ENCODE measurements at places on chromosomes 5 and 9.

DNA sequence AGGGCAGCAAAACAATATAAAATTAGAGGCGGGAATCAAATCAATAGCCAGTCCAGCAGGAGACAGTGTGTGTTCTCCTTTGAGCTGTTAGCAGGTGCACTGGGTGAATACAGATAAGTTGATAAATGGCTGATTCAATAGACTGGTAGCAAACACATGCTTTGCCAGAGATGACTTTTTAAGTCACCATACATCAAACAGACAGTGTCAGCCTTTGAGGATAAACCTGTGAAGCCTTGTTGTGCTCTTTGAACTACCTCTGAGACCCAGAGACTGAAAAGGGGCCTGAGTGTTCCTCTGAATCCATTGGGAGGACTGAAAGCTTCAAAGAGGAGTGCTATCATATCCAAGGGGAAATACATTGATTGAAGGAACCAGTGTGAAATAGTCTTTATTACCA, 301.9 kb downstream of the RASEF start:
- DNase-seq: peak; percentile 20

GRCh38 chr5:135565266-135565665, 13.5 kb downstream of the CXCL14 start:
- DNase-seq: no peak

DNA sequence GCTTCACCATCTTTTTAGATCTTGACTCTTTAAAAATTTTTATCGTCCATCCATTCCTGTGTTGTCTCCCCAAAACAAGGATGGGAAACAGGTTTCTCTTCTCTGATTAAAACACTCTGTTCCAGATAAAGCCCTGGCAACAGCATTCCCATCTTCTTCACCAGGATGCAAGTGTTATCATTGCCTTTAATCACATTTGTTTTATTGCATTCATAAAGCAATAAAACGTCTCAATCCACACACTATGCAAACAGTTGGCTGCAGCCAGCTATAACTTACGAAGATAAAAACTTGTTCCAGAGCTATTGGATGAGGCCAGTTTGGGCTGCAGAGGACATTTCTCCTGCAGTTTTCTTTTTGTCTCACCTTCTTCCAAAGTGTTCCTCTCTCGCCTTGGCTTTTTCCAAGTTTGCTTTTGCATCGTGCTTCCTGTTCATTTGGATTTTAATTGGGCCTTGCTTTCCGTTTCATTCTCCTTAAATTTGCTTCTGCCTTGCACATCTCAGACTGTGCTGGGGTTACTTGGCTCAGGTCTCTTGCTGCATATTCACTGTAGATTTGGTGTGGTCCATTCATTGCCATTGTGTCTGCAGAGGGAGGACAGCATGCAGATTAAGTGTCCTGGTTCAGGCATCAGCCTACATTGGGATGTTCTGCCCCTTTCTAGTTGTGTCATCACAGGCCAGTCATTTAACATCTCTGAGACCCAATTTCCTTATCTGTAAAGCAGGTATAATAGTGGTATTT, 136.5 kb upstream of the LIFR start:
- DNase-seq: no peak

GRCh38 chr9:75960551-75960950, 70.1 kb downstream of the PCSK5 start:
- DNase-seq: no peak

DNA sequence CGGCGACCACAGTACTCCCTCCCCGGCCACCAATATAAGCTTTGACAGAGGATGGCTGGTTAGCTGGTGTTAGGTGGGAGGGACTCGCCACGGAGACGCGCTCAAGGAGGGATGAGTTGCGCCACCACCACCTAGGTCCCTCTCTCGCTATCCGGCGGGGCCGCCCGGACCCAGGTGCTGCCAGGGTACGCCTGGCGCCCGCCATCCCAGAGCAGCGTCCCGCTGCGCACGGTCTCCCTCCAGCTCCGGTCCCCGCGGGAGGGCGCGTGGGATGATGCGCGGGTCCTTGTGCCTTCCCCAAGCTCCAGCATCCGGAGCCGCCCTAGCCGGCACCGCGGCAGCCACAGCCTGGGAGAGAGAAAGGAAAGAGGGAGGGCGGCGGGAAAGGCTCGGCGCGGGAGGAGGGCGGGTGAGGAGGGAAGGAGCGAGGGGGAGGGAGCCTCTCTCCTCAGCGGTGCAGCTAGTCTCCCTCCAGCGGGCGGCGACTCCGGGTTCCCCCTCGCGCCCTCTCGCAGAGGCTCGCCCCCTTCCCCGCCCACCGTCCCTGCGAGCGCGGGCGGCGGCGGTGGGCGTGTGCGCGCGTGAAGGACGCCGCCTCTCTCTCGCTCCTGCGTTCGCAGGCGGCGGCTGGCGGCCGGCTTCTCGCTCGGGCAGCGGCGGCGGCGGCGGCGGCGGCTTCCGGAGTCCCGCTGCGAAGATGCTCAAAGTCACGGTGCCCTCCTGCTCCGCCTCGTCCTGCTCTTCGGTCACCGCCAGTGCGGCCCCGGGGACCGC, at the start of gene CAMK4:
TSS of gene CAMK4 (plus strand) at position 598 of the 774 bp plus-strand sequence. CDS start at position 698, 100 bp downstream.
- DNase-seq: peak; percentile 83

DNA sequence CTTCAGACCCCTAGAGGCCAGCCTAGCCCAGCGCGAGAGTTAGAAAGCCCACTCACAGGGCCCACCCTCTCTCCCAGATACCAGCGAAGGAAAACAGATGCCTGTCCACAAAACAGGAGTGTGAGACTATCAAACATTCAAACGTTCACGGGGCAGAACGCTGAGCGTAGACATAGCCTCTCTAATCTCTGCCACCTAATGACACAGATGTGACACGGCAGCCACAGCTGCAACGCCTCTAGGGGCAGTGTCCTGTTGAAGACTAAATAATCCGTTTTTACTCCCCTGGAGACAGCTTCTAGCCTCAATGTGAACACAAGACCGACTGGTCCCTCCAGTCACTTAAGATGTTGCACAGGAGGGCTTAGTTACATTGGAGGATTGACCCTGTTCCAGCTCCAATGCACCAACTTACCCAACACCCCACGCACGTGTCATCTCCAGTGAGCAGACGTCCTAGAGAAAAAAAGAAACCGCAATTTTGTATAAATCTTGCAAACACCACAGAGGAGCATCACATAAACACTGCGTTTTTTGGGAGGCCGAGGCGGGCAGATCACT, 14.3 kb downstream of the DIPK1B start:
- DNase-seq: peak; percentile 16

DNA sequence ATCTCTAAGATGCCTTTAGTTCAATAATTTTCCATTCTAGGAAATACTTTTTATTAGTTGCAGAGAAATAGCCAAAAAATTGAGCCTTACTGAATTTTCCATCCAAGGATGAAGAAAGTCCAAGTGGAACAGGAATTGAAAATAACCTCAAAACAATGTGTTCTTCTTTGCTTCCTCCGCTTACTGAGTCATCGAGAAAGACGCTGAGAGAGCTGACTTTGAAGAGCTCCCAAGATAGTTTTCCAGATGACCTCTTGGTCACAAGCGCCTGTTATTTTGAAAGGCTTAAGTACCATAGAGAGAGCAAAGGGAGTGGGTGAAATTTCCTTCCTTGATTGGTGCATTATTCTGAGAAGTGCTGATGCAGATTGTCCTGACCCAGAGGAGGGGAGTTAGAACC, 253.5 kb upstream of the ATP10B start:
- no peak for DNase-seq

GRCh38 chr5:116785106-116785505, 210.5 kb upstream of the SEMA6A start:
- DNase-seq: no peak

- DNase-seq: no peak
These were observed 7.0 kb upstream of the SLC9A3 start for GRCh38 chr5:531101-531748.

GRCh38 chr5:157611571-157612476, 36.2 kb upstream of the ADAM19 start:
- DNase-seq: no peak

DNA sequence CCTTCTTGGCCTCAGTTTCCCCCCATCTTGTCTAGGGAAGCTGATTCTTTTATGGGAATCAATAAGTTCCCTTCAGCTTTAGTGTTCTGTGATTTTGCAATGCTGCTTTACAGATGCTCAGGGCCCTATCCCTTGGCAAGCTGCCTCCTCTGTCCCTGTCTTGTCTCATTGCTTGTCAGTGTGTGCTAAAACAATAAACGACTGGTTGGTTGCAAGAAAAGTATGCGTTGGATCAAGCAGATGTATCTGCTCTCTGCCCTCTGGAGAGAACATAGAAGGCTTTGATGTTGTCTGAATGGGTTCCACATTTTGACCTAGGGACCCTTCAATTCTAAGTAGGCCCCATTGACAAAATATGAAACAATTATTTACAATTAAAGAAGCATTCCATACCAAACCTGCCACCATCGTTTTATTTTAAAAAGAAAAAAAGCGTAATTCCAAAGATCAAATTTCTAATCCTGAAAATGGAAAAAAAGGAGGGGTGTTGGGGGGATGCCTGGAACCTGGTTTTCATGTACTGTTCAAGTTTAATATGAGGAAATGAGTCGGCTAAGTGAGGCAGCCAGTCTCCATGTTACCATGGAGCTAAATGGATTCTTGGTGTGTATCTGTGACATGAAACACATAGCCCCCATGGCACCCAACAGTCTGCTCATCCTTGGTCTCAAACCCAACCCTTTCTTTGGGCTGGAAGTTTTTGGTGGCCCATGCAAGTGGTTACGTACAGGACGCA, 31.2 kb upstream of the TARS1 start:
- DNase-seq: no peak

DNA sequence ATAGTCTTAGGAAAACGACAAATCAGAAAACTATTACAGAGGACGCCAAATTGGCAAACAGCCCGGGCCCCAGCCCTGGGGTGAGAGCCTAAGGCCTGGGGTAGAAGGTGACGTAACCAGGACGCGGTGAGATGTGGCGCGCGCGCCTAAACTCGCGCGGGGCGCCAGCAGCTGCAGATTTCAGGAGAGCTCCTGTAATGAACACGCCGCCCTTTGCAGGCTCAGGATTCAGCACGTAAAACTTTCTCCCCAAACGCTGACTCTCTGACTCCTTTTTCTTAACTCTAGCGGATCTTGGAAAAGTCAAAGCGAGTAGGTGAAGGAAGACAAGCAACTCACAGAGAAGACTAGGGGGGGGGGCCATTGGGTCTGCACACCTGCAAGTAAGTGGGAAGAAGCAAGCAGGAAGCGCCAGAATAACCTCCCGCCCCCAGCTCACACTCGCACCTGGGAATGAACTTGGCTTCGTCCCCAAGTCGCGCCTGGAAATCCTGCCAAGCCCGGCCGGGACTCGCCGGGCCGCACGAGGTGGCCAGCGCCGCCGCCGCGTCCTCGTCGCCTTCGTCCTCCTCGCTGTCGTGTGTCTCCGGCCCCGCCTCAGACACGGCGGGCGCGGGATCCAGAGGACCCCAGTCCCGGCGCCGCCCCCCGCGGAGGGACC, 822 bp downstream of the RASEF start:
- DNase-seq: peak; percentile 82

- no peak for DNase-seq
These were observed 199.6 kb downstream of the YTHDC2 start for GRCh38 chr5:113713051-113713450.

DNA sequence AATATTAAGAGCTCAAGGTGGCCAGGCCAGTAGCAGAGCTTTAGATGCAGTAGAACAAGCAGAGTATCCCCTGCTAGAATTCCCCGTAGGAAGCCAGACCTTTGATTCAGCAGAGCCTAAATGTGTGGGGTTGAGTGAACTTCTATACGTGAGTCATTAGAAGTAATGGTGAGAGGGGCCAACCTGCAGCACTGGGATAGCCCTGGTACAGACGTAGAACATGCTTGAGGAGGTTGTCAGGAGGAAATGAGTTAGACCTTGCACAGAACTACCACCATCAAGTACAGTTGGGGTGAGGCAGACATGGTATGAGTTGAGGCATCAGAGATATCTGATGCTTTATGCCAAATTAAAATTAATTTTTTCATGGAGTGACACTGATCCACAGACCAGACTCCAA, 42.0 kb downstream of the PDCD1LG2 start:
- no peak for DNase-seq

- no peak for DNase-seq
These were observed 204.2 kb upstream of the PIK3R1 start for GRCh38 chr5:68011259-68011760.

- peak; percentile 5 for DNase-seq
These were observed 26.2 kb upstream of the WDR41 start for GRCh38 chr5:77518304-77518703.

DNA sequence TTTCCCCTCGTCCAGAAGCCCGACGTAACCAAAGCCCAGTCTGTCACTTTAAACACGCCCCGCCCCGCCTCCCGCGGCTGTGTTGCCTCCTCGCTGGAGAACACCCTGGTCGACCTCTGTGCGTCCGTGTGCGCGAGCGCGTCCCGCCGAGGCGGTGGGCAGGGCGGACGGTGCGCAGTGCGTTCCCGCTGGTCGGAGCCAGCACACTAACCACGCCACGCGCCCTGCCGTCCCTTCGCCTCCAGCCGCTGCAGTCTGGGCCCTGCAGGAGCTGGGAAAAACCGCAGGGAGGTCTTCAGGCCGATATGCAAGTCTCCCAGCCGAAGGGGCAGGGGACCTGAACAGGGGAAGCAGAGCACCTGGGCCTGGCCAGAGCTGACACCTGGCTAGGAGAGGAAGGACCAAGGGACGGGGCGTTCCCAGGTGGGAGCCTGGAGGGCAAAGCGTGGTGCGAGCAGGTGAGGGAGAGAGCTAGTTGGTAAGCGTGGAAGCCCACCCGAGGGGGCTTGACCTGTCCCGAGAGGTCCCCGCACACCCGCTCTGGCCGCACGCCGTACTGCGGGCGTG, 1.3 kb upstream of the PHPT1 start:
- peak; percentile 41 for DNase-seq

- DNase-seq: peak; percentile 48
These were observed 106.7 kb downstream of the SMIM15 start for GRCh38 chr5:61055434-61056006.

DNA sequence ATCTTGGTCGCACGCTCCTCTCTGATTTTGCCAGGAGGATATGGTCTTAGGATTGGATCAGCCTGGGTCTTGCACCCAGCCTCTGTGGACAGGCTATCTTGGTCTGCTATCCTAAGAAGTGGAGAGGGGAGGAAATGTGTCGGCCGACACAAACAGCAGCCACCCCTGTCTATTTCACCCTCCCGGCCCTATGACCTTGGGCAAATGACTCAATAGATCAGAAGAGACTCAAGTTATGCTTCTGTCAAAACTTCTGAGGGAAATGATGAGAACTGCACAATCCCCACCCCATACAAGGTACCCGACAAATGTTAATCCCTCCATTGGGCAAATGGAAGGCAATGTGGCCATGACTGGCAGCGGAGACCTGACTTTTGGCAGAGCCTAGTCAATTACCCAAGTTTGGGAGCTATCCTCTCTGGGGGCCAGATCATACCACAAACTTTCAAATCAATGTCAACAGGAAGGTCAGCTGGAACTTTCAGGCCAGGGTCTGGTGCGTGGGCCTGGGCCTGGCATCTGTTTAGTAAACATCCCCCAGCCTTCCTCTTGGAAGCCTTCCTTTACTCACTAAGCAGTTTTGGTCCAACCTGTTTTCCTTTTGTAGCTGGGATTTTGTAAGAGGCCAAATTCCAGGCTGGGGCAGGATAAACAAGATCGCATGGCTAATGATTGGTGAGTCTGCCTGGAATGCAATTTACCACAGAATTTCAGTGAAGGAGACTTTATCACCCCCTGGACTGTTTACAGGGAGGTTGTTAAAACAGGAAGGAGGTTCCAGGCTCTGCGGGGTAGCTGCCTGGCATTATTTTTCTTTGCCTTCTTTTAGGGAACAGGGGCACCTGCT, 64.2 kb upstream of the CPEB4 start:
- no peak for DNase-seq

Measured in NCI-H2081 (cell line).